Parietal lobe (tissue), 2 donors: ENCODE measurements at places on chromosomes 5 and 9. TPM values are rescaled to one million over a fixed set of nuclear protein-coding genes. Genes with fewer than 3 reads are reported as not detected.

NOXA1 gene
- total RNA-seq = 2.5 TPM

PIP5K1B gene
- total RNA-seq = 7.8 TPM

CERT1 gene
- total RNA-seq = 61.7 TPM

COL27A1 gene
- 2.5 TPM for total RNA-seq

TSPAN17 gene
- total RNA-seq = 25.4 TPM

ADRA1B gene
- total RNA-seq = 1.3 TPM

ARAP3 gene
- 9.1 TPM for total RNA-seq

PCA3 gene
- total RNA-seq = 1.6 TPM

HMGXB3 gene
- 45.4 TPM for total RNA-seq

ESM1 gene
- total RNA-seq = not detected

PPP3R2 gene
- 0.63 TPM for total RNA-seq

TRIM36 gene
- 120 TPM for total RNA-seq

RNF38 gene
- 76.1 TPM for total RNA-seq

MRPS30 gene
- 189 TPM for total RNA-seq

GLRA1 gene
- not detected for total RNA-seq

ADAMTSL1 gene
- 44.1 TPM for total RNA-seq

FBLL1 gene
- 37.6 TPM for total RNA-seq
